ENCODE measurements at places on chromosomes 4 and X.
A peak's percentile ranks its signal among the peaks of the same experiment; 100 is the strongest.

DNA sequence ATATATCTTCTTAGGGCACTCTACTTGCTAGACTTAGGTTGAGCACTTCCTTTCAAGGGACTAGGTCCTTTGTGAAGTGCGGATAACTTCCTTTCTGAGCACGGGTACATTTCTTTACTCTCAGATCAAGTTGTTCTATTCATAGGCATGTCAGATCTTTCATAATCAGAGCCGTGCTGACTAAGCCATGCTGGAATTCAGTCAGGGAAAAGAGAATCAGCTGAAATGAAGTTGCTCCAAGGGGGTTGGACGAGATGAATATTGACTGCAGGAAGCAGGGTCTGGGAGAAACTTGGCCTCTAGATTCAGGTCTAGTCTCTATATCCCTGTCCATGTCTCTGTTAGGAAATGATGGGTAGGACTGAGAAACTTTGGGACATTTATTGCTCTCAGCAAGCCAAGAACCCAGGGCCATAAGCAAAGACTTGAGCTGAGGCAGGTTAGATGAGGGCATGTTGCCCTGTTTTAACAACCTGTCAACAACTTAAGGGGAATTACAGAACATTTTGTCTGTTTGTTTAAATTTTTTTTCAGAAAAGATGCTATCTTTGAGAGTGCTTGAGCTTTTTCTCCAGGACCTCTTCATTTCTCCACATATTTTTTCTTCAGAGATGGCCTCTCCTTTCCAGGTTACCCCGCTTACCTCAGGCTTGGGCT, 28.3 kb downstream of the AREG start:
- DNase-seq: no peak

DNA sequence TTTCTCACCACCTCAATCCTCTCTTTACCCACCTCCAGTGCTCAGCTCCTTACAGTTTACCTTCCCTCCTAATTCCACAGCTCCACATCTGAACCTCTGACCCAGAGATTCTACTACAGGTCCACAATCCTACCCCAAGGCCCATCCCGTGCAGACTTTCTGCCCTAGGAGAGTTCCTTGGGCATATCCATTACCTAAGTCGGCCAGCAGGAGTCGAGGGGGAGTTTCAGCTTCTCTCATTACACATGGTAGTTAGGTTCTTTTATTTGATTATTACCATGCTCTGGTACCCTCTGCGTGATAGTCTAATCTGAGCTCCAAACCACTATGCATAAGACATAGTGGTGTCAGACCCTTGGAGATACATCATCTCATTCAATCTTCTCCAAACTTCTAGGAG, 117.9 kb downstream of the SH3RF1 start:
- peak; percentile 9 for DNase-seq

- DNase-seq: no peak
These were observed 20.5 kb upstream of the CBR4 start for GRCh38 chr4:169030562-169030982.

GRCh38 chr4:188986271-188986689, 847.0 kb downstream of the TRIML1 start:
- no peak for DNase-seq

DNA sequence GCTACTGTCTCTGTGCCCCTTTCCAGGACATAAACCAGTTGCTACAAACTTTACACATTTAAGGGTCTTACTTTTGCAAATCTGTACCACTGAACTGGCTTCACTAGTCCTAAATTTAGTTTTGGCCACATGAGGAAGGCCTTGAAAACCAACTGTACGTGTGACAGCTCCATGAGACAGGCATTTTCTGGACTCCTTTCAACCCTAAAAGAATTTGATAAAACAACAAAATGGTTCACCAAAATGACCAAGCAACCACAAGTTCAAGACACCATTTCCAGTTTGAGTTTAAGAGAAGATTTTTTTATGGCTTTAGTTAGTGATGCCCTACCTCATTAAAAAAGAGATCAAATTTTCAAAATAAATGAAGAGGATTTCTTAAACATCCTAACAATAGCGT, 246.4 kb downstream of the ZNF674 start:
- DNase-seq: no peak

DNA sequence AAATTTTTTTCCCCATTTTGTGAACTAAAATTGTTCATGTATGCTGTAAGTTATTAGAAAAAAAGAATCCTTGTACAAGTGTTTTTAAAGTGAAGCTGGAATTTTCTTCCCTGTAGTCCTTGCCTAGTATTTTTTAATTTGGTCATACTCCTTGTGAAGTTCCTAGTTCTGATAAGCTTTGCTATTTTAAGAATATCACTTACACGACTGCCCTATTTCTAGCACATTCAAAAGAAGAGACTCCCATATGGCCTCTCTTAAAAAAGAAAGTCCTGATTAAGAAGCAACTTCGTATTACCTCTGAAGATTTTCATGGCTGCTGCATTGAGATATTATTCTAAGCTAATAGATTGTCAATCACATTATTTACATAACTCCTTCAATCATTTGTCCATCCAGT, 87.2 kb downstream of the KLHL8 start:
- DNase-seq: no peak

GRCh38 chr4:148124512-148124911, 317.7 kb downstream of the NR3C2 start:
- DNase-seq: no peak

DNA sequence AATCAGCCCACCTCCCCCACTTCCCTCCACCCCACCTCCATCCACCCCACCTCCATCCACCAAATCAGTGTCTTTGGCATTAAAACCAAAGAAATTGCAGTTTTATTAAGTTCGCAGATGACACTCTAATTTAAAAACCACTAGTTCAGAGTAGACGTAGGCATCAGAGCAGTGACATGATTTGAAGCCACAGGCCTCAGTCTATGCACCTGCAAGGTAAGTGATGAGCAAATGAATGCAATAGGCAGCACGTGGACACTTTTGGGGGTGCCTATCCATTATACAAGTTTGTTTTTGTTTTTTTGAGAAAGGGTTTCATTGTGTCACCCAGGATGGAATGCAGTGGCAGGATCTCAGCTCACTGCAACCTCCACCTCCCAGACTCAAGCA, 88.0 kb upstream of the TRIM2 start:
- no peak for DNase-seq

GRCh38 chr4:120007896-120008436, 58.7 kb downstream of the MAD2L1 start:
- DNase-seq: no peak

- no peak for DNase-seq
These were observed 54.4 kb downstream of the KDM6A start for GRCh38 chrX:44927398-44927797.

- DNase-seq: no peak
These were observed 106.2 kb upstream of the RAPGEF2 start for GRCh38 chr4:158996669-158997074.

DNA sequence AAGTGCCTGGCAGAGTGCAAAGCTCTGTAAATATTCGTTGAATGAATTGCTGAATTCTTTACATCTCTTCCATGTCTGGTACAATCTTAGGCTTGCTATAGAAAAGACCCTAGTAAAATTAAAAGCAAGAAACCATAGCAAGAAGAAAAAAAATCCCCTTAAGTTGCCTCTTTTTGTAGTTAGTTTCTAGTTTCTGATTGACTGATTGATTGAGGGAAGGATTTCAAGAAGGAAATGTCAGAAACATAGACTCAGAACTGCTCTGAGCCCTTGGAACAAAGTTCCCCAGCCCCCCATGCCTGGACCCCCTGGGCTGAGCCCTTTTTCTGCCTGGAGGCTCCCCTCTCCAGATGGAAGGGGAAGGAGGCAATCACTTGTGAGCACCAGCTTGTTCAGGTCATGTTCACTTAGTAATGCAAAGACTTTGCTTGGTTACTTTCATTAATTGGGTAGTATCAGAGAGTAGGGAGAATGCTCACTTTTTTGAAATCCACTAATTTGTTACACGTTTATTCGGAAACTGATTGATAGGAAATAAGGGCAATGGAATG, 35.6 kb downstream of the DAPP1 start:
- DNase-seq: no peak

DNA sequence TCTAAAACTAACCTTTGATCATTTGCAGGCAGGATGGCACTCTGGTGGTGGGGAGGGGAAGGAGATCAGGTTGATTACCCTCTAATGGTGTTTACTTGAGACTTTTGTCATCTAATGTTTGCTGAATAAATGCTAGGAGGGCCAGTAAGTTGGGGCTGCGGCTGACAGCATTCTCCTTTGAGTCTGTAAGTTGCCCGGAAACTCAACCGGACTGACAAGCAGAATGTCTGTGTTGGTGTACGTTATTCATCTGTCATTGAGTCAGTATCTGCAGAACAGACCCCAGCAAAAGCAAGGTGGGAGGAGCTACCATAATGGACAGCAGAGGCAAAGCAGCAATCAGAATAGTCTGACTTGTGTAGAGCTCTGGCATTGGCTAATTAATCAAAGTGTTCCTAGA, 1210.6 kb upstream of the PABPC4L start:
- DNase-seq: no peak

DNA sequence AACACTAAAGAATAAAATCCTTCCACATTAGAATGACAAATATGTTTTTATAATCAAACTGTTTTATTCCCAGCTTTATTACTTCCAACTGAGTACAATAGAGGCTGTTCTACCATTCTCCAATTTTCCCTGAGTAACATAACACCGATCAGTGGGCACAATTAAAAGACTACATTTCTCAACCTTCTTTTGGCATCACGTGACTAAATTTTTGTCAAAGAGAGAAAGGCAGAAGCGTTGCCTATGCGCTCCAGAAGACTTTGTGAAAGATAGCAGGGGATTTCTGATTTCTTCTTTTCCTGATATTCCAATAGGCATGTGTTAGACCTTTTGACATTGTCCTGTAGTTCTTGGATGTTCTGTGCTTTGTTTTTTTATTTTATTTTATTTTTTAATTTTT, 1705.6 kb upstream of the PCDH7 start:
- DNase-seq: no peak

- no peak for DNase-seq
These were observed 12.7 kb upstream of the CD40LG start for GRCh38 chrX:136635235-136635634.

Measured in K562 (cell line).